ENCODE measurements at places on chromosomes 4 and X. TPM values are rescaled to one million over a fixed set of nuclear protein-coding genes. Genes with fewer than 3 reads are reported as not detected.

L1CAM gene
- 0.29 TPM for total RNA-seq

NAT8L gene
- total RNA-seq: 2.5 TPM

CT45A2 gene
- total RNA-seq: not detected

TRIM60 gene
- not detected for total RNA-seq
